ENCODE measurements at places on chromosomes 6 and 20.
A peak's percentile ranks its signal among the peaks of the same experiment; 100 is the strongest.

DNA sequence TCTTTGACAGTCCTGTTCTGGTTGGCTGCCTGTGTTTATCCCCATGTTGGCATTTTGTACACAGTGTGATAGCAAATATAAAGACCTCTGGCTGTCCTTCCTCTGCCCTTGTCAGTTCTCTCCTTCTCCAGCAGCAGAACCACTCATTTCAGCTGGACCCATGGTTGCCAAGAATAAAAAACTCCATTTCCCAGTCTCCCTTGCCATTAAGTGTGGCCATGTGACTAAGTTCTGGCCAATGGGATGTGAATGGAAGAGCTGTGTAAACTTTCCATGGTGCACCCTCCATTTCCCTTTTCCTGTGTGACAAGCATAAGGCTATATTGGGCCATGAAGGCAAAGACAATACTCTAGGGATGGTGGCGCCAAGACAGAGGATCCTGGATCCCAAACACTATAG is 78.4 kb upstream of the TBC1D7 start:
- DNase-seq: no peak

- no peak for DNase-seq
Measured at GRCh38 chr20:63122626-63123025, 93.3 kb downstream of the YTHDF1 start.

DNA sequence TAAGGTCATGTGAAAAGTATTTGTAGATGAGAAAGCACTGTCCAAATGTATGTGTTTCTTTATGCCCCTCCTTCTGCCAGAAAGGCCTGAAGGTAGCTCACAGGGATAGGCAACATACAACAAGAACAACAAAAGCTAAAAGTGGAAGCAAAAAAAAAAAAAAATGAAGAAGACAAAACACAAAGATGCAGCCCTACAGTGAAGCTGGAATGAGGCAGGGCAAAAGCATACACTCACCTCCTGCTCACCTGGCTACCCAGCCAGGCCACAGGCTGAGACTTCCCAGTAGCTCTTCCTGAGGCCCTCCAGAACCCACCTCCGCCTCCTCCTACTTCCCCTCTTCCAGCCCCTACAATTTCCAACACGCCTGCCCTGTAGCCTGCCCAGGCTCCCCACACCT is 2.4 kb downstream of the UNC5CL start:
- DNase-seq: no peak

DNA sequence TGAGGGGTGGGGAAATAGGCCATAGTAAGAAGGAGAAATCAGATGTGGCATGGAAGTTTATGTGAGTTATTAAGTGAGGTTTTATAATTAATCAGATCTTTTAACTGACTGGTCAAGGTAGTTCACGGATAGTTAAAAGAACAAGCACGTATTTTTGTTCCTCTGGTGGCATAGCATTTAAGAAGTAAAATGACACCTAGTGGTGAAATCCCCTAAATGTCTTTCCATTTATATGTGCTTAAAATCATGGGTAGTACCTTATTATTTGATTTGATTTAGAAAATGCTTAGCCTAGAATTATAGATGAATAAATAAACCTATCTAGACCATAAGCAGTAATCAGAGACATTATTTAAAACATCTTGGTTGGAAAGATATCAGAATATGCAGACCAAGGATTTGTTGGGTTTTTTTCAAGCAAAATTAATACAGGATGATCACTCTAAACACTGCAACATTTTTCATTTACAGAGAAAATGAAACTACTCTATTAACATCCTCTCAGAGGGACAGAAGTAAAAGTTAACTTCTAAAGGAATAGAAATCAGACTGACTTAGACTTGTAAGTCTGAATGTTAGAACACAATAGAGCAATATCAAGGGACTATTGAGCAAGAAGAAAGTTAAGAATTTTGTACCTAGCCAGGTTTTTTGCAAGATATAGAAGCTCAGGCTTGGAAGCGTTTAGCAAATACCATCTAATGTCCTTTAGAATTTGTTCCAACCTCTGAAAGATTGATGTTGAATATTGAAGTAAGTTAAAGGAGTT is 81.1 kb downstream of the STXBP5 start:
- DNase-seq: no peak

DNA sequence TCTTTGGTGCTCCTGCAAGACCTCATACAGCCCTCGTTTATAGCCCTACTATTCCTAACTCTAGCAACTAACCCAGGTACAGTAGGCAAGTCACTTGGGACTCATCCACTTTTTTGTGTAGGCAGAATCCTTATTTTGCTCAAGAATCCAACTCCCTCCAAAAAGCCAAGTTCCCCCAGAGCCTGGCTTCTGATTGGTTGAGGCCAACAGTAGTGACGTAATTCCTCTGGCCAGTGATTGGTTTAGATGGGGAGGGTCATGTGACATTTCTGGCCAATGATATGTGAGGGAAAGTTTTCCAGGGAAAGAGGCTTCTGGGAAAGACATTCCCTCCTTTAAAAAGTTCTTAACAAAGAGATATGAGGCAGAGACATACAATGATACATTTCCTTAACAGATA is 32.1 kb downstream of the KIAA1755 start:
- DNase-seq: no peak

GRCh38 chr6:99026135-99026534 is 78.4 kb upstream of the FBXL4 start:
- DNase-seq: no peak

DNA sequence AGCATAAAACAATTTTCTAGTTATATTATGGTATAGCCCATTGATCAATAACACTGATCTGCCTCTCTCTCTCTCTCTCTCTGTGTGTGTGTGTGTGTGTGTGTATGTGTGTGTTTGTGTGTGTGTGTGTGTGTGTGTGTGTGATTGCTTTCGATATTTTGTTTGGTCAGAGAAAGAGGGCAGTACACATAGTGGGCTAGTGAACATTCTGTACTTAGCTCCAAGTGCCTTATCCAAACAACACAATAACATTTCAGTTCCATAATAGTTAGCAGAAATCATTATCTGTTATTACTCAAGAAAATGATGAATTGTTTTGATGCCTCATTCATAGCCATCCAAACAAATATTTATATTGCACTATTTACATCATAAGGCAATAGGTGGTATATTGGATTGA is 979.1 kb upstream of the CITED2 start:
- DNase-seq: no peak

DNA sequence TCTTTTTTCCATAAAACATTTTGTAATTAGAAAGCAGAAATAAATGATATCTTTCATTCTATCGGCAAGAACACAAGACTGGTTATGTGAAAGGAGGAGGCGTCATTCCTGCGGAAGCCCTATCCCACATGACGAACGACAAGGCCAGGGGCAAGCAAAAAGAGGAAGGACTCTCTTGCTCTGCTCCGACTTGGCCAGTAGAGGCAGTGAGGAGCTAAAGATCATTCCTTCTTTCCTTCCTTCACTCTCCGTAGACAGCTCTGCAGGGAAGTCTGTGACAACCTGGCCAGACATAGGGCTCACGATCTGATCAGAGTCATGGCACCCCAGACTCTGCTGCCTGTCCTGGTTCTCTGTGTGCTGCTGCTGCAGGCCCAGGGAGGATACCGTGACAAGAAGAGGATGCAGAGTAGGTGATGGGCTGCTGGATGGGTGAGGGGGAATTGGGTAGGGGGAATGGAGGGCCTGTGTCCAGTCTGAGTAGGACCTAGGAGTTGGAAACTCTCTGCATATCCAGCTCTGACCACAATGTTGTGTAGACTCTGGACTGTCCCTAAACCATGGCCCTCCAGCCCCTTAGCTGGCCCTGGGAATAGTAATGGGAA is at the start of gene WFDC10A:
TSS of gene WFDC10A (plus strand) at position 244 of the 605 bp plus-strand sequence. CDS start at position 319, 75 bp downstream.
- DNase-seq: no peak

DNA sequence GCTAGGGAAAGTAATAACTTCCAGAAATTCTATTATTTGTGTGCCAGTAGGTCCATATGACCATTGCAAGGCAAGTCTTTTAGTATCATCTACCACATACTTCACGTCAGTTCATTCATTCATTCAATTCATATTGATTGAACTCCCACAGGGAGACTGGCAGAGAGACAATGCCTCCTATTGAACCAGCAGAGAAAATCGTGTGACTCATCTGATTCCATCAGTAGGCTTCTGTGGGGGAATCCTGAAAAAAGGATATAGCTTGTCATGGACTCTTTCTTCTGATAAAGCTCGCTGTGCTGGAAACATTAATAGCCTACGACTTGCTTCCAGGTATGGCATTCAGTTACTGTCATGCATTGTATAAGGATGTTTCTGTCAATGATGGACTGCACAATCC is 45.3 kb upstream of the CNR1 start:
- no peak for DNase-seq

DNA sequence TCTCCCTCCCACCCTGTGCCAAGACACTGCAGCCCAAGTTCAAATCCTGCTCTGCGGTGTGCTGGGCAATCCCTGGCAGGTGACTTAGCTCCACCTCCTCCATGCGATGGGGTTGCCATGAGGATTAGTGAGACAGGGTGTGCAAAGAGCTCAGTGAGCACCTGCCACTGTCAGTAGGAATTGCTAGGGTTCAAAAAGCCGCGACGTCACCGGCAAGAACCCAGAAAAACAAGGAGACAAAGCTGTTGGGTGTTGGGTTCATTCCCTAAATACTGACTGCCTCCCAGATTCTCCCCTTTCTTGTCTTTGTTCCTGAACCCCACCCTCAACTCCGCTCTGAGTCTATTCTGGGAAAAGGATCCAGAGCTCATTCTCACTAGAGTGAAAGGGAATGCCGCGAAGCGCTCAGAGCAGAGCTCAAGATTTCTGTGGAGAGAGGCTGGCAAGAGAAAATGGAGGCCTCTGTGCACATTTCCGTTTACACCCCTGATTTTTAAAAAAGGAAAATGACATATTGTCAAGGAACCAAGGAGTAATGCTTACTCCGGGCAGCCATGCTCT is 13.3 kb downstream of the PMEPA1 start:
- DNase-seq: no peak

- DNase-seq: no peak
Measured at GRCh38 chr6:89970072-89970471, 75.8 kb downstream of the GJA10 start.

DNA sequence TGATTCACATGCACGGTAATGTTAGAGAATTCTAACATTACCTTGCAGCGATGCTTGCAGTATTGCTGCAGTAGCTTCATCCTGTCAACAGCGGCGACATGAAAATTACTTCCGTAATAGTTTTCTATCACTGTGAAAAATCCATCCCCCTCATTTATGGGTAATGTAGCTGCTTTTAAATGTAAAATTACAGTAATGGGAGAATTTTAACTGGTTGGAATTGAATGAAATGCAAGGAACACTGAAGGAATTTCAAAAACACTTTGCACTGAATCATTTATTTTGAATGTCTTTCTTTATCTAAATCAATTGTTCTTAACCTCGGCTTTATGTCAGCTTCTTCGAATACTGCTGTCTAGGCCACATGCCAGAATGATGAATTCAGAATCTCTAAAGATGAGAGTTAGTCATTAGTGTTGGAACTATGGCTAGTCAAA is 102.4 kb upstream of the HIVEP1 start:
- no peak for DNase-seq

- DNase-seq: no peak
Measured at GRCh38 chr6:193180-193579, 99.1 kb upstream of the DUSP22 start.

DNA sequence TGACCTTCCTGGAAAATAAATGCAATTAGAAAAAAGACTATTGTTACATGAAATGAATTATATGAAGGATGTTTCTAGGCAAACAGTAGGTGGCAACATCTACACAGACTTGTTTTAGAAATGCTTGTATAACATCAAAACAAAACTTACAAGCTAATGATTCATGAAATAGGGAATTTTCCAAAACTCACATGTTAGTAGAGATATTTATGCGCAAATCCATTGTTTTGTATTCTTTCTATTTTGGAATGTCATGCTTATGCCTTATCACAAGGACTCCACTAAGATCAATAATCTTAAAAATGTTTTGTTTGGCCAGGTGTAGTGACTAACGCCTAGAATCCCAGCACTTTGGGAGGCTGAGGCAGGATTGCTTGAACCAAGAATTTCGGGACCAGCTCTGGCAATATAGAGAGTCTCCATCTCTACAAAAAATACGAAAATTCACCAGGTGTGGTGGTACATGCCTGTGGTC is 32.3 kb upstream of the LGSN start:
- DNase-seq: no peak

GRCh38 chr20:25676164-25676809 is 20.4 kb downstream of the ZNF337 start:
- DNase-seq: no peak

GRCh38 chr6:43058531-43058930 is 703 bp downstream of the MRPL2 start:
- no peak for DNase-seq

DNA sequence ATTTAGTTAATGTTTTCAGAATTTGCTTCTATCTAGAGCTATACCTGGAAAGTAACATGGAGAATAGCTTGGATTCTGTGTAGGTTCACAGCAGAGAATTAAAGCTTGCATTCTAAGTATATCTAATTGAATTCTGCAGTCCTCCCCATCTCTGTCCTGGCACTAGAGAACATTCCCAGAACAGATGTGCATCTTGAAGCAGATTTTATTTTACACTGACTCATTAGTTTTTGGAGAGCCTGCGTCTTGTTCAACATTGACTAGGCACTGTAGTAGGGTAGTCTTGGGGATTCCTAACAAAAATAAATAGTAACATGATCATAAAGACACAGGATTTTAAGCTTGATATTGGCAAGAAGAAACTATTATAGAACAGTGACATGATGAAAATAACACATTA is 36.2 kb upstream of the BAG2 start:
- DNase-seq: no peak

DNA sequence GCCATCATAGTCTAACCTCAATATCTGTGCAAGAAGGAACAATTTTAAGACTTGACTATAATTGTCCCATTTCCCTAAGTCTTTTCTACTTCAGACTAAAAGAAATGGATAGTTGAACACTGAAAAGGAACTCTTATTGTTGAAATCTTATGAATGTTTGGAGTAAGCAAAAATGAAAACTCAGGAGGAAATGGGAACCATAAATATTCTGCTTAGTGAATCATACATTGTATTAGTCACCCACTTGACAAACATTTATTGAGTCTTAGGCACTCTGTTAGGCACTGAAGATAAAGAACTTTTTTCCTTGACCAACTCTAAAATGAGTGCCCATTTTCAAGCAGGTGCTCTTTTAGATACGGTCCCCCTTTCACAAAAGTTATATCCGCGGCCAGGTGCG is 8.7 kb downstream of the CCDC170 start:
- DNase-seq: no peak

GRCh38 chr20:21808863-21809664 is 103.6 kb downstream of the PAX1 start:
- DNase-seq: peak; percentile 69

Measured in NCI-H1930 (cell line).